NCI-H524 (cell line): ENCODE measurements at places on chromosomes 2 and 18.

DNA sequence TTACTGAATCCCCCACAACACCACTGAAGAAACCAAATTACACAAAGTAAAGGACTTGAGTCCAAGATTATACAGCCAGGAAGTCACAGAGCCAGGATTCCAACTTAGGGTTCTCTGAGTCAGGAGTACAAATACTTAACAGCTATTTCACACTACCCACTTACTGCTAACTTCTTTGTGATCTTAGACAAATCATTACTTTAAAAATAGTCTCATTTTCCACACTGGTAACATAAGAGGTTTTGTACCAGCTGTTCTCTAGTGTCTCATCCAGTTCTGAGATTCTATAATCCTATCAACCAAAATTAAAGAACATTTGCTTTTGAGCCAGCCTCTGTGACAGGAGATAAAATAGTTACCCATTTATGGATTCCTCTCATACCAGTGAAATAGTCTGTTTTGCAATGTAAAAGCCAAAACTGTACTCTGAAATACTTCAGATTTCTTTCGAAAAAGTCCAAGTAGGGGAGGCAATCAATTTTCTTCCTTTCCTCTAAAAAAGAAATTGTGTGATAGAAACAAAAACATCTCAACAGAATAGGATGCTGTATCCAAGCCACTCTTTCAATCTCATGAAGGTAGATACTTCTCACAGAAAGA is 157.6 kb downstream of the LRATD1 start:
- peak; percentile 27 for DNase-seq

GRCh38 chr2:158755310-158756087 is 39.6 kb upstream of the DAPL1 start:
- peak; percentile 39 for DNase-seq

GRCh38 chr18:51430538-51430937 is 233.1 kb upstream of the MEX3C start:
- no peak for DNase-seq

- no peak for DNase-seq
Observed at GRCh38 chr2:224110811-224111210, 71.7 kb upstream of the SERPINE2 start.

GRCh38 chr2:222728621-222729020 is 57.2 kb downstream of the MOGAT1 start:
- no peak for DNase-seq
